Vein endothelial cell (primary cell): ENCODE measurements at places on chromosomes 1 and 21. TPM values are rescaled to one million over a fixed set of nuclear protein-coding genes. Genes with fewer than 3 reads are reported as not detected.

The KCNN3 gene
- 1.2 and 2.3 TPM in 2 replicates for total RNA-seq

The TMEM82 gene
- not detected in 2 replicates for total RNA-seq

The PTPRC gene
- total RNA-seq = 0.33 TPM in 1 of 2 replicates, not detected in the other

The ITLN2 gene
- not detected in 2 replicates for total RNA-seq

The FMO5 gene
- 0.98 and 1.4 TPM in 2 replicates for total RNA-seq

The OVAAL gene
- total RNA-seq = not detected in 2 replicates

The OR10Z1 gene
- not detected in 2 replicates for total RNA-seq

The TP73 gene
- 0.10 TPM in 1 of 2 replicates, not detected in the other for total RNA-seq

The C1orf21 gene
- 14.4 and 17.3 TPM in 2 replicates for total RNA-seq

The HES5 gene
- under 0.01 TPM in 1 of 2 replicates, not detected in the other for total RNA-seq

The TTC4 gene
- 21.9 and 27.8 TPM in 2 replicates for total RNA-seq

The HNRNPU gene
- 252 and 343 TPM in 2 replicates for total RNA-seq

The SAMD11 gene
- total RNA-seq = not detected in 2 replicates

The PGLYRP4 gene
- not detected in 2 replicates for total RNA-seq
